ENCODE measurements at places on chromosomes 5 and 9.

- peak; percentile 80 for DNase-seq
Observed at GRCh38 chr5:89211836-89212235, 328.9 kb upstream of the MEF2C start.

DNA sequence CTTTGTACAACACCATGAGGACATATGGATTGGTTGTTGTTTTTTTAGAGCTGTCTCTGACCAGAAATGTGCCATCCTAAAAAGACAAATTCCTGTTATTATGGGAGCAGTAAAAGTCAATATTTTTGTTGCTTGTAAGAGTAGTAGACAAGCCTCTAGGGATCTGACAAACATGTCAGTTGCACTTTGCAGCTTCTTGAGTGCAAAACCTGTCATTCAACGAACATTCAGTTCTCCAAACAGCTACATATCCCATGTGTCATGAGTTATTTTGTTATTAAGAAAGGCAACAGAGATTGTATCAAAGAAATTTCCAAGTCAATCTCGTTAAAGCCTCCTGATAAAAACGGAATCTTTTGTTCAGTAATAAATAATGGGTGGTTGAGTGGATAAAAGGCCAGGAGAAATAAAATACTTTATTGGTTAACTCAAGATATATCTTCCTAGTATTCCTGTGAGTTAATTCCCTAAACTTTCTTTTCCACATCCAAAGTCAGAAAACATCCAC, 18.1 kb downstream of the C5orf58 start:
- DNase-seq = no peak

GRCh38 chr9:127707766-127708165, 978 bp downstream of the CFAP157 start:
- no peak for DNase-seq

DNA sequence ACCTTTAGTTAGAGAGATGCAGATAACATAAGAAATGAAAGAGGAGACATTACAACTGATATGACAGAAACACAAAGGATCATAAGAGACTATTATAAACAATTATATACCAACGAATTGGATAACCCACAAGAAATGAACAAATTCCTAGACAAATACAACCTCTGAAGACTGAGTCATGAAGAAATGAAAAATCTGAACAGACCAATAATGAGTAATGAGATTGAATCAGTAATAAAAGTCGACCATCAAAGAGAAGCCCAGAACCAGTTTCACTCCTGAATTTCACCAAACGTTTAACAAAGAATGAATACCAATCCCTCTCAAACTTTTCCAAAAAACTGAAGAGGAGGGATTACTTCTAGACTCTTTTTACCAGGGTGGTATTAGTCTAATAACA, 50.5 kb upstream of the PCAT7 start:
- DNase-seq = no peak

- no peak for DNase-seq
Observed at GRCh38 chr5:137234973-137235943, 263.9 kb downstream of the SPOCK1 start.

All from cardiac muscle cell (in vitro differentiated cells and primary cell).